ENCODE measurements at places on chromosomes 6 and 20.
A peak's percentile ranks its signal among the peaks of the same experiment; 100 is the strongest.

DNA sequence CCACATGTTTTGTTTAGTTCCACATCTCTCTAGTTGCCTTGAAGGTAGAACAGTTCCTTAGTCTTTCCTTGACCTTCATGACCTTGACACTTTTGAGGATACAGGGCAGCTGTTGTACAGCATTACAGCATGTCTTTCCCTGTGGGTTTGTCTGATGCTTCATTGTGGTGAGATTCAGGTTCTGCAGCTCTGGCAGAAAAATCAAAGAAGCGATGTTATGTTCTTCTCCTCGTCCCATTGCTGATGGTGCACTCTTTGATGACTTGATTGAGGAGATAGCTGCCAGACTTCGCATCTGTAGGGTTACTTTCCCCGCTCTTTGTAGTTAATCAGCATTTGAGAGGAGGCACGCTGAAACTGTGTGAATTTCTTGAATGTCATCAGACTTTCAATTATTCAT is 12.0 kb downstream of the CEBPB start:
- DNase-seq: no peak

- no peak for DNase-seq
Observed at GRCh38 chr6:125806813-125807212, 16.1 kb downstream of the NCOA7 start.

GRCh38 chr20:4225745-4226144 is 210.4 kb upstream of the RNF24 start:
- DNase-seq: peak; percentile 92

DNA sequence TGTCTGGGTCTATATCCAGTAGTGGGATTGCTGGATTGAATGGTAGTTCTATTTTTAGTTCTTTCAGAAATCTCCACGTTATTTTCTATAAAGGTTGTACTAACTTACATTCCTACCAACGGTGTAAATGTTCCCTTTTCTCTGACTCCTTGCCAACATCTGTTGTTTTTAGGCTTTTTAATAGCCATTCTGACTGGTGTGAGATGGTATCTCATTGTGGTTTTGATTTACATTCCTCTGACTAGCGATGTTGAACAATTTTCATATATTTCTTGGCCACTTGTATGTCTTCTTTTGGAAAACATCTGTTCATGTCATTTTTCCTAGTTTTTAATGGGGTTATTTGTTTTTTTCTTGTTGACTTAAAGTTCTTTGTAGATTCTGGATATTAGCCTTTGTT is 99.3 kb downstream of the BMP2 start:
- DNase-seq: peak; percentile 55

DNA sequence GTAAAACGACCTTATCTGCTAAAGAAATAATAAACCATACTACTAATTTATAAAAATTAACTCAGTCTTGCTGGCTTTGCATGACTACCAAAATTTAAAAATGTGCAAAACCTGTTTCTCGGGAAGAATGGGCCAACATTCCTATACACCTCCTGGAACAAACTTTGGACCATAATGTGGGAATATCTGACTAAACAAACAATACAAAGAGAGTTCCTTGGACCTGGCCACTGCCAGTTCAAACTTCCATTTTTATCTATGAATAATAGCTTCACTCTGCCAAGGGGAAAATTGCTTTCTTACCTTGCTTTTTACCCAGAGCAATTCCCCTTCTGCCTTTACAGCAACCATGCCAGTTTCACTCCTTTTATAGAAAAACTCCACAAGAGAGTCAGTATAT is 38.7 kb upstream of the POU5F1 start:
- no peak for DNase-seq
